CD4-positive, alpha-beta T cell (primary cell): ENCODE measurements at places on chromosomes 3 and 15. TPM values are rescaled to one million over a fixed set of nuclear protein-coding genes. Genes with fewer than 3 reads are reported as not detected.

LINGO1 gene
- not detected for total RNA-seq

EIF4G1 gene
- 217 TPM for total RNA-seq

EEFSEC gene
- 13.1 TPM for total RNA-seq

TOMM70 gene
- 21.6 TPM for total RNA-seq

IQSEC1 gene
- 102 TPM for total RNA-seq

HSPBAP1 gene
- total RNA-seq = 9.3 TPM

SCN5A gene
- 0.11 TPM for total RNA-seq

SH3GL3 gene
- total RNA-seq = not detected

ZNF385D gene
- not detected for total RNA-seq

NPAP1 gene
- total RNA-seq = not detected

TRH gene
- total RNA-seq = not detected

GOLGA8J gene
- total RNA-seq = not detected

FILIP1L gene
- total RNA-seq = 0.28 TPM

GRAMD1C gene
- 0.22 TPM for total RNA-seq

STX19 gene
- not detected for total RNA-seq

PPARG gene
- total RNA-seq = 0.27 TPM

SECISBP2L gene
- total RNA-seq = 56.0 TPM

DGKG gene
- total RNA-seq = not detected

KIF7 gene
- total RNA-seq = 0.20 TPM

CHDH gene
- total RNA-seq = 0.31 TPM

MUC4 gene
- total RNA-seq = not detected

TMCO5A gene
- total RNA-seq = not detected

SLCO2A1 gene
- total RNA-seq = not detected

VEPH1 gene
- total RNA-seq = not detected

ZIC1 gene
- not detected for total RNA-seq

FEZF2 gene
- total RNA-seq = not detected

PRTG gene
- total RNA-seq = not detected

ZDHHC3 gene
- total RNA-seq = 34.6 TPM

IMPG2 gene
- 0.66 TPM for total RNA-seq

LDHAL6B gene
- total RNA-seq = not detected

ITIH1 gene
- not detected for total RNA-seq

BBS4 gene
- total RNA-seq = 12.8 TPM

ZNF620 gene
- 1.0 TPM for total RNA-seq

POTEB3 gene
- total RNA-seq = not detected

FBXL2 gene
- total RNA-seq = not detected

CATSPER2 gene
- total RNA-seq = 4.1 TPM

GLDN gene
- total RNA-seq = not detected

AGBL1 gene
- not detected for total RNA-seq

IL16 gene
- 164 TPM for total RNA-seq

C3orf22 gene
- not detected for total RNA-seq

CTXND1 gene
- not detected for total RNA-seq

MTHFS gene
- 9.8 TPM for total RNA-seq

TMEM45A gene
- total RNA-seq = not detected

AADACL2 gene
- not detected for total RNA-seq

MAGI1 gene
- total RNA-seq = not detected

ASB14 gene
- not detected for total RNA-seq

ZNF774 gene
- total RNA-seq = 0.20 TPM

ADAMTS9 gene
- not detected for total RNA-seq

GABRG3 gene
- not detected for total RNA-seq

CLDND1 gene
- total RNA-seq = 185 TPM

SLC22A13 gene
- 0.19 TPM for total RNA-seq

NR2E3 gene
- not detected for total RNA-seq

CAV3 gene
- total RNA-seq = not detected

KLHL40 gene
- total RNA-seq = not detected

JMJD7 gene
- total RNA-seq = 38.4 TPM
